ENCODE measurements at places on chromosomes 3 and 15.

- peak; percentile 34 for DNase-seq
Measured at GRCh38 chr15:62899090-62899493, 143.5 kb upstream of the TPM1 start.

- no peak for DNase-seq
Measured at GRCh38 chr3:14520149-14520548, 20.0 kb downstream of the GRIP2 start.

DNA sequence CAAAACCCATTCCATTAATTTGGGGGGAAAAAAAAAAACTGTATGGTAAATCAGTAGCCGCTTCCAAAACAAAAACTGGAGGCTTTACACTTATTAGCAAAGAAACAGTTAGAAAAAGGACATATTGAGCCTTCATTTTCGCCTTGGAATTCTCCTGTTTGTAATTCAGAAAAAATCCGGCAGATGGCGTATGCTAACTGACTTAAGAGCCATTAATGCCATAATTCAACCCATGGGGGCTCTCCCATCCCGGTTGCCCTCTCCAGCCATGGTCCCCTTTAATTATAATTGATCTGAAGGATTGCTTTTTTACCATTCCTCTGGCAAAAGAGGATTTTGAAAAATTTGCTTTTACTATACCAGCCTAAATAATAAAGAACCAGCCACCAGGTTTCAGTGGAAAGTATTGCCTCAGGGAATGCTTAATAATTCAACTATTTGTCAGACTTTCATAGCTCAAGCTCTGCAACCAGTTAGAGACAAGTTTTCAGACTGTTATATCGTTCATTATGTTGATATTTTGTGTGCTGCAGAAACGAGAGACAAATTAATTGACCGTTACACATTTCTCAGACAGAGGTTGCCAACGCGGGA is 9.4 kb upstream of the RPL24 start:
- peak; percentile 55 for DNase-seq

DNA sequence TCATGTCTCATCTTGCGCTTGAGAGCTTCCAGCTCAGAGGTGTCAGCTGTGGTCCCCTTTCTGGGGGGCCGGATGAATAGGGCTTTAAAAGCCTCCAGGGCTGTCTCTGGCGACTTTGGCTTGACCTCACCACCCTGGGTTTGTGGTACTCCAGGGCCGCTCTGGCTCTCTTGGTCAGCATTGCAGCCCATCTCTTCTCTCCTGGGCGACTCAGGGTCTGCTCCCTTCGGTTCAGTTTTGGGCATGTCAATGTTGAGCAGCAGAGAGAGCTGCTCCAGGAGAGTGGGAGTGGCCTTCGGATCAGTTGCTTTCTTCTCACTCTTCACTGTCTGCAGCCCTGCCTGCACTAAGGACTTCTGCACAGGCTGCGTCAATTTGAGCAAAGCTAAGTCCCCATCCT is 127.9 kb downstream of the FMN1 start:
- DNase-seq: no peak

- no peak for DNase-seq
Measured at GRCh38 chr3:42013691-42014457, 52.0 kb upstream of the ULK4 start.

DNA sequence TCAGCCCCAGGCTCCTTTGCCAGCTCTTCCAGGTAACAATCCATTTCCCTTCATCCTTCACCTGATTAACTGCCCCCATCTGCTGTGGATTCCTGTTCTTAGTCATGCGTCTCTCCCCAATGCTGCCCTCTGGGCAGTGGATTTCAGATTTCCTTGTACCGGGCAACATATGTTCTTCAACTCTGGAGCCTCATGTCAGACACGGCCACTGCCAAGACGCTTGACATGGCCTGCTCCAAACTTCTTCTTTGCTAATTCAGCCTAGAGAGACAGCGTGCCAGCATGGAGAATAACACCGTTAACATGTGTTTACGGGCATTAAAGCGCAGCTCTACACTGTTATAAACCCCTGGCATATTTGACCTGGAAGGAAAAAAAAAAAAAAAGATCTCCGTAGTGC is 1035.1 kb upstream of the NR2F2 start:
- peak; percentile 14 for DNase-seq

DNA sequence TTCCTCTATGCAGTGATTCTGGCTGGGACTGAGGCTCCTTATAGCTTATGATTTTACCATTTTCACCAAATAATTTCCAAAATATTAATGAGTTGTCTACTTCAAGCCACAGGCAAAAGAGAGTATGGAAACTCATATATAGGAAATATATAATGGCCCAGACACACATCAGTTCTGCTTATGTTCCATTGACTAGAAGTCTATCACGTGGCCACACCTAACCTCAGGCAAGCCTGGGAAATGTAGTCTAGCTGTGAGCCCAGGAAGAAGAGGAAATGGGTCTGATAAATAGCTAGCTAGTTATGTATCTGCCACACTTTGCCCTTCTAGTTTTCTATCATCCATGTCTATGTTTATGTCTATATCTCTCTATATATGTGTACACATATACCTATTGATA is 195.1 kb downstream of the OTOL1 start:
- DNase-seq: no peak

GRCh38 chr3:124383051-124383450 is 347.2 kb upstream of the UMPS start:
- DNase-seq: peak; percentile 3

DNA sequence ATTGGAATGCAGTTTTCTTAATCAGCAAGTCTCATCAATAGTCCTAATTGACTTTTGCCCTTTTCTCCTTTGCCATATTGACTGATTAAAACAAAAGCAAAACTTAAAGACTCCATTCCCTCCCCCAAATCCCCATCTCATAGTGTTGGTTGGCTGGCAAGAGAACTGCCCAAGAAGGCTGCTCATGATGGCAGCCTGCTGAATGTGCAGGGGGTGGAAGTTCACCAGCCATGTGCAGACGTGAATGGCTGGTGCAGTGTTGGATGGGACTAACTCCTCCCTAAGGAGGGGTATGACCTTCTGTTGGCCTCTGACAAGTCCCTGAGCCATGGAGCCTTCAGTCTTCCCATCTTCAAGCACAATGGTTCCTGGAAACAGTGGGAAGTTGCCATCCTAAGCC is 7.0 kb downstream of the SMAD3 start:
- no peak for DNase-seq

GRCh38 chr3:63303238-63303637 is 25.1 kb downstream of the SYNPR start:
- DNase-seq: no peak

DNA sequence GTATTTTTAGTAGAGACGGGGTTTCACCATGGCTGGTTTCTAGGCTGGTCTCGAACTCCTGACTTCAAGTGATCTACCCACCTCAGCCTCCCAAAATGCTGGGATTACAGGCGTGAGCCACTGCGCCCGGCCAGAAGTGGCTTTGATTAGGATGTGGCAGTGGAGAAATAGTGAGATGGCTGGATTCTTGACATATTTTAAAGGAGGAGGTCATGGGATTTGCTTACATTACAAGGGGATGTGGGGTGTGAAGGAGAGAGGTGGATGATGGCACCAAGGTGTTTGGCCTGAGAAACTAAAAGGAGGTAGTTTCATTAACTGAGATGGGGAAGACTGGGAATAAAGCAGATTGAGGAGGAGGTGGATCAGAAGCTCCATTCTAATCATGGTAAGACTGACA is 15.0 kb upstream of the LTF start:
- DNase-seq: no peak

- DNase-seq: peak; percentile 68
Measured at GRCh38 chr3:107416886-107417285, 39.6 kb downstream of the CCDC54 start.

DNA sequence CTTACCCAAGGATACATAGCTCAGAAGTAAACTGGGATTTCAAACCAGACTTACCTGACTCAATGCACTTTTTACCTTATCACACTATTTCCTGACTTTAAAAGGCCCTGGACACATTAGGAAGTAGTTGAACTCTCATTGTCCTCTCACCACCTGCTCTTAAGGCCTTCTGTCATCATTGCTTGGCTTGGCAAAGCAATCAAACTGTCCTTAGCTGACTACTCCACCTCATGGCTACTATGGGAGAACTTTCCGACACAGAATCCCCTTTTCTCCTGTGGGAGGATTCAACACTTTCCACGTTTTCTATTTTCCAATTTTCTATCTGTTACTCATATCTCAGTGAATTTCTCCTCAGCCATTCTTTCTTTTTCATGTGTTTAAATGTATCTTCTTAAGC is 55.4 kb downstream of the ZNF148 start:
- no peak for DNase-seq

DNA sequence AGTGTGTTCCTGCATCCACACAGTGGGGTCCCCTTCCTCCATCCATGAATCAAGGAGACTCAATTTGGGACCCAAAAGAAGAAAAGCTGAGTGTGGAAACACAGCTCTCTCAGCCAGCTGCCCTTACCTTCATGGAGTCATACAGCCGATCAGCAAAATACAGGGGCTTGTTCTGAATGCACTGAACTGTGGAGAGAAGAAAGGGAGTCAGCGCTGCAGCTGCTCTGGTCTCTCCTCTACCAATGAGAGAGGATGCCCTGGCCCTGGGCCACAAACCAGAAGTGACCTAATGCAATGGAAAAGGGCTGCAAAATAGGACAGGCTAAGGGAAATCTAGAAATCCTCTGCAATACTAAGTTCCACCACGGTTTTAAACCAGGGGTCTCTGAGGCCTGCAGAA is 46.7 kb downstream of the ANXA2 start:
- no peak for DNase-seq

DNA sequence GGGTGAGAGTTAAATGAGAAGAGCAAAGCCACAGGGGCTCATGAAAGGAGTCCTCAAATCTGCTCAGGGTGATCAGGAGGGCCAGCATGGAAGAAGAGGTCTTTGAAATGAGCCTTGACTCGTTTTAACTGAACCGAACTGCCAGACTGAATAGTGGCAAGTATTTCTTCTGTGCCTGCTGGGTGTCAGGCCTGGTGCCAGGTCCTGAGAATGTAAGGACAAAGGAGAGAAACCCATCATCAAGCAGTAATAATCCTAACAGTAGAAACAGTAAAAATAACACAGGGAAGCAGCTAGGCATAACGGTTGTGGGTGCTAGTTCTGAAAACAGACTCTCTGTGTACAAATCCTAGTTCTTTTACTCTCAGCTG is 40.4 kb upstream of the SMAD3 start:
- no peak for DNase-seq

GRCh38 chr3:67678665-67679064 is 24.3 kb upstream of the SUCLG2 start:
- DNase-seq: no peak

GRCh38 chr3:10753964-10754363 is 62.1 kb upstream of the SLC6A11 start:
- DNase-seq: peak; percentile 13

DNA sequence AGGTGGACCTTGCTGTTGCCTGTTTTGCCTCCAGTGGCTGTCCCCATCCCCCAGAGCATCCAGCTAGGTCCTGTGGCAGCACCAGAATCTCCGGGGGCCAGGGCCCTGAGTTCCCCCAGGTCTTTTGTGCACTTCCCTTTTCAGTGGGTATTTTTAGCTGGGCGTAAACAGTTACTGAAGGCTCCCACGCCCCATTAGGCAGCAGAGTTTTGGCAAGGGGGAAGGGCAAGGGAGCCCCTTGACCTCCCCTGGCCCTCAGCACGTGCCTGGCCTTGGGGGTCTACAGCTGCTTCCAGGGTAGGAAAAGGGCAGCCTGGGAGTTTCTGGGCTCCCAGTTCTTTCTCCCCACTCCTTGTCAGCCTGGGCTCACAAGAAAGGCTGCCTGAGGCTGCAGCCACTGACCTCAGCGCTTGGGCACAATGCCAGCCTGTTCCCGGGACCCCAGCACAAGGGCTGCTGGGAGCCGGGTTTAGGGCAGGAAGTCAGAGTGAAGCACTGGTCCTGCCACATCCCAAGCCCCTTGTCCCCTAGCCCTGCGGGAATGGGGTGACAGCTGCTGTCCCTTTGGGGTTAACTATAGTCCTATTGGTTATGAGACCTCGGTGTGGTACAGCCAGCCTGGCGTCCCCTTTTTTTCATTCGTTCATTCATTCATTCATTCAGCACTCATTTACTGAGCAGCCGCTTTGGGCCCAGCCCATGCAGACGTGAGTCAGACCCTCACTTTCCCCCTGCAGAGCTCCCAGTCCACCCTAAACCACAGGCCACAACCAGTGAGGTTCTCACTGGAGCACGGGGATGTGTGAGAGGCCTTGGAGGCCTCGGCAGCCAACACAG is 8.4 kb downstream of the CSK start:
- peak; percentile 55 for DNase-seq

DNA sequence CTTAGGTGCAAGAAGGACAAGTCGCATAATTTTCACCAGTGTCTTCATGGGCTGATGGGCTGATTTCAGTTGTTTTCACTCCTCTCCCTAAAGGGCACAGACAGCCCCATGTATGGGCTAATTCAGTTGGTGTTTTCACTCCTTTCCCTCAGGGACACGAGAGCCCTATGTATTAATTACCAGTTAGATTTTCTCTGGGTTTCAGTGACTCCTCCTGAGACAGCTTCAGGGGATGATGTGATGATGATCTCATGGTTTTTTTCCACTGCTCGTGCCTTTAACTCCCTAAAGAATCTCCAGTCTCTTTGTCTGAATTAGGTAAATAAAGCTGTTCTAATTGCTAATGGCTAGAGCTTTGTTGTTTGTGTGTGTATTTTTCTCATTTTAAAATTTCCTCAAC is 9.9 kb downstream of the RAMAC start:
- no peak for DNase-seq
